Muscle of back (tissue), 13 donors: ENCODE measurements at places on chromosomes 4 and X.

- DNase-seq, result peak; percentile 20
Observed at GRCh38 chrX:118347131-118347530, 1.2 kb downstream of the WDR44 start.

DNA sequence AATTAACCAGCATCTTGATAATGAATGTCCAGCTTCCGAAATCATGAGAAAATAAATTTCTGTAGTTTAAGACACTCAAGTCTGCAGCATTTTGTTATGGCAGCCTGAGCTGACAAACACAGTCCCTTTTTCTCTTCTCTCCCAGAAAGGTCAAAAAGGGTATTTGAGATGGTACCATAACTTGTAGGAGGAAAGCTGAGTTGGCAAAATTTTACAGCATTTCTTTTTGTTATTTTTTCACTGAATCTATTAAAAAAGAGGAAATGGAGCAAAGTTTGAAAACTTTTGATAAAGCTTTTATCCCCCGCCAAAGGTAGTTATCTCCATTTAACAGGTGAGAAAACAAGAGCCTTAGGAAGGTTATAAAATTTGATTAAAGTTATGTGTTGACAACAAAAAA lies 367.6 kb upstream of the TECRL start:
- DNase-seq, result no peak

- DNase-seq, result no peak
Observed at GRCh38 chr4:89906316-89906715, 11.7 kb downstream of the MMRN1 start.

DNA sequence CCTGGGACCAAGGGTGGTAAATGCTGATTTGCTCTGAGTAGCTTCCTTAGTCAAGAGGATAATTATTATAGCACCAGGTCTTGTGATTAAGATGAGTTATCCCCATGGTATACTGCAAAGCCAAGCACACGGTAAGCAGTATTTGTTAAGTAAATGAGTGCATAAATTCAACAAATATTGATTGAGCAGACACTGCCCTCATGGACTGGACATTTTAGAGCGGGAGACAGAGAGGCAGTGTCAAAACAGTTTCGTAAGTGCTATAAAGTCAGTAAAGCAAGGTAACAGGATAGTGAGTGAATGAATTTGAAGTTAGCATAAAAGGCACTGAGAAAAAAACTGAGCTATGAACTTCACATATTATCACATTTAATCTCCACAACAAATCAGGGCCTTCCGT lies 13.9 kb downstream of the PHF8 start:
- DNase-seq, result no peak

DNA sequence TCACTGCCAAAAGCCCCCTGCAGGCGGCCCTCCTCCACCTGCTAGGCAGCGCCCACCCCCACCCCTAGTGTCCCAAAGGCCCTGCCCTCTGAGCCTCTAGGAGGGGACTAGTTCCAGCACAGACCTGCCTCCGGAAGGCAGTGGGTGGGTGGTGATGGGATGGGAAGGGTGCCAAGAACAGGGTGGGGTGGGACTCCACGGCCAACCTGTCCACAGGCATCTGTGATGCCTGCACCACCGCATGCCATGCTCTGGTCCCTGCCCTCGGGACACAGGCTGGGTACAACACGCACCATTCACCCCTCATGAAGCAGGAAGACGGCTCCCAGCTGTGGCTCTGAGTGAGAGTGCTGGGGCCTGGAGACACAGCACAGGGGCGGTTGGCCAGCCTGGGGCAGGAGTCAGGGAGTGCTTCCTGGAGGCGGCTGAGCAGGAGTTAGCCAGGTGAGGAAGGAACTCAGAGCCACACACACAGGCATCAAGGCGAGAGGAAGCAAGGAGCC lies 243.1 kb upstream of the PSAPL1 start:
- no peak for DNase-seq
